Activated CD8-positive, alpha-beta T cell treated with anti-CD3 and anti-CD28 coated beads, Interleukin-2, amount 10 ng/mL, durations not matched to agents 7 days and 5 days (primary cell): ENCODE measurements at places on chromosomes 1 and 21.

- no peak for DNase-seq
These were observed 185.0 kb downstream of the MATN1 start for GRCh38 chr1:30538226-30538992.

DNA sequence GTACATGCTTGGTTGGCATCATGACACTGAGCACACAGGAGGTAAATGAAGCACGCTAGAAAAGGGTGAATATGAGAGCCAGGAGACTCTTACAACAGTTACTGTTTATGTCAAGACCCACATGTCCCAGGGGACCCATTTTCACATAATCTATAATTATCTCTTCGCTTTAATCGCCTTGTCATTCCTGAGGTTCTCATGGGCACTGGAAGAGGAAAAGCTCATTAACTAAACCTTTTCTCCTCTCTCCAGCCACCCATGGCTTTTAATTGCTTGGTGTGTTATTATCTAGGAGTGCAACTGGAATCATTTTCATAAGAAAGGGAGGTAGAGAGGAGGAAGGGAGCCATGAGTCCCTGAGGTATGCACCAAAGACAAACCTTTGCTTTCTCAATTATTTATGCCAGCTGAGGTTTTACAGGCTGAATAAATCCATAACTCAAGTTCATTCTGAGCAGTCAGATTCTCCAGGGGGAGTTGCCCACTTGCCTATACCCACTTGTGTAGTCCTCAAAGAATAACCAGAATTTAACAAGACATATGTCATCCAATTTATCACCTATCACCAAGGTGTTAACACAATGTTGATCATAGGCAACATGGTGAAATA is 77.4 kb downstream of the ACBD6 start:
- DNase-seq: no peak

DNA sequence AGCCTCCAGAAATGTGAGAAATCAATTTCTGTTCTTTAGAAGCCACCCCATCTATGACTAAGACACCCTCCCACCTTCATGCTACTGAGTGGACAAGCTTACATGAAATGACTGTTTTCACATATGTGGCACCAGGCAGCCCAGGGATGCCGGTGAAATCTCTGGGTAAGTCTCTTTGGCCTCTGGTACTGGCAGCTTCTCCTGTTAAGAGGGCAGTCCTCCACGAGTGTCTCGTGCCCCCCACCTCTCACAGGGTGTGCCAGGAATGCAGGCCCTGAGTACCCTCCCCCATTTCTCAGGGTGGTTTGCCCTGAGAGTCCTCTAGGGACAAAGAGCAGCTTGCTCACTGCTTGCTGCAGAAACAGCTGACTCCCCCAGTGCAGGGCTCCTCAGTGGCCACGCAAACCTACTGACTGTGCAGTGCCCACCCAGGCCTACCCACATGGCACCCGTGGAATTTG is 3.2 kb upstream of the PRXL2B start:
- DNase-seq: no peak

DNA sequence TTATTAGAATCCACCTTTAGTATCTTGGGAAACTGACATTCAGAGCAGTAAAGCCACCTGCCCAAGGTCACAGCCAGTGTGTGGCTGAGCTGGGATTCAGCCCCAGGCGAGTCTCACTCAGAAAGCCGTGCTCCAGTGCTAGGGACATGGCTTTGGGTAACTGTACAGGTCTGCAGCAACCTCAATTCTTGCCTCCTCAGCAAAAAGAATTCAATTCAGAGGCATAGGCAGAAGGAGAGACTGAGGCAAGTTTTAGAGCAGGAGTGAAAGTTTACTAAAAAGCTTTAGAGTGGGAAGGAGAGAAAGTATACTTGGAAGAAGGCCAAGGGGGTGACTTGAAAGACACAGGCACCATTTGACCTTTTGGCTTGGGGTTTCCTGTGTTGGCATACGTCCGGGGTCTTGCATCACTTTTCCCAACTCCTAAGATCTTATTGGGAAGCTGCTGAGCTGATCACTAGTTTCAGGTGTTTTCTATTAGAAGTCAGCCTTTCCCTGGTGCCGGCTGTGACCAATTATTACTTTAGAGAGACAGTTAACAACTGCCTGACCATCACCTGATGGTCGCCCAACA is 529.3 kb downstream of the MATN1 start:
- DNase-seq: no peak

DNA sequence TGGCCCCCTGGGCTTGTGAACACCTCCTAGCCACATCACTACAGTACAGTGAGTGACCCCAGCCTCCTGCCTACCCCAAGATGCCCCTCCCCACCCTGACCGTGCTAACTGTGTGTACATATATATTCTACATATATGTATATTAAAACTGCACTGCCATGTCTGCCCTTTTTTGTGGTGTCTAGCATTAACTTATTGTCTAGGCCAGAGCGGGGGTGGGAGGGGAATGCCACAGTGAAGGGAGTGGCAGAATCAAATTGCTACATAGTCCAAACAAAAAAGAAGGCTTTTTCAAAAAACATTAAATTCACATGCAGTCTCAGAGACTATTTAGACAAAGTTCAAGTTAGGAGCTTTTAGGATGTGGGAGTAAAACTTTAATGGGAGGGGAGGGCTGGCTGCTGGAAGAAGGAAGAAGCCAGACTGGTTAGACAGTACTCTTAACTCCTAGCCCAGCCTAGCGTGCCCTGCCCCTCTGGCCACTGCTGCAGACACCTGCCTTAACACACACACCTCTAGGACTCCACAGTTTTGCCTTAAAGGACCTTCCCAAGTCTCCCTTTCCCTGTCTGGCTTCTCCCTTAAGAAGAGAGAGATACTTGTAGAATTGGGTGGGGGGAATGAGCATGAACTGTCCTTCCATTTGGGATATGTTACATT is 9.4 kb downstream of the PEA15 start:
- DNase-seq: no peak

GRCh38 chr1:170332801-170333200 is 187.0 kb downstream of the NTMT2 start:
- DNase-seq: no peak

DNA sequence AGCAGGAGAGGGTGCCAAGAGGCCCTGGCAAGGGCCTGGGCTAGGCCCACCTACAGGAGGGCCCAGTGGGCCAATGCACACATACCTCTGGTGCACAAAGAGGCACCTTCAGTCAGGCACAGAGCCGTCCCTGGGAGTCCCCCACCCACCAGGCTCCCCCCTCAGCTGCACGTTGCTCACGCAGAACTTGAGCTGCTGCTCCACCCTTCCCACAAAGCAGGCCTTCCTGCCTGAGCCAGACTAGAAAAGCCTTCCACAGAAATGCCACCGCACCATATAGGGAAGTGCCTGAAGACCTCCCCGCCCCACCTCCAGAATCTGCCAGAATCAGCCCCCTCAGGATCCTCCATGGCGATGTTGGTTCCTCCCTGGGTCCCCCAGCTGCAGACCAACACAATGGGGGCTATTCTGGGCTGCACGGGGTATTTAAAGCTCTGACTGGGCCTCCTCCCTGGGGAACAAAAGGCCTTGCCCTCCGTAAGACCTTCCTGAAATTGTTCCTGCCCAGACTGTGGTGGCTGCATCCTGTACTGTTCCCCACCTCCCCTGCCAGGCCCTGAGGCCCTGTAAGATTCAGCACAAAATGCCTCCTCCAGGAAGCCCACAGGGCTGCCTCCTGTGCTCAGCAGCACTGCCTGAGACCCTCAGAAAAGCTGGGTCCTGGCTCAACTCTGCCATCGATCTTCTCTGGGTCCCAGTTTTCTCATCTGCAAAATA is 27.2 kb downstream of the HSPG2 start:
- peak; percentile 41 for DNase-seq
